ENCODE measurements at places on chromosomes 5 and 9.

GRCh38 chr9:87635656-87636501 is 90.0 kb upstream of the CTSL start:
- no peak for DNase-seq

DNA sequence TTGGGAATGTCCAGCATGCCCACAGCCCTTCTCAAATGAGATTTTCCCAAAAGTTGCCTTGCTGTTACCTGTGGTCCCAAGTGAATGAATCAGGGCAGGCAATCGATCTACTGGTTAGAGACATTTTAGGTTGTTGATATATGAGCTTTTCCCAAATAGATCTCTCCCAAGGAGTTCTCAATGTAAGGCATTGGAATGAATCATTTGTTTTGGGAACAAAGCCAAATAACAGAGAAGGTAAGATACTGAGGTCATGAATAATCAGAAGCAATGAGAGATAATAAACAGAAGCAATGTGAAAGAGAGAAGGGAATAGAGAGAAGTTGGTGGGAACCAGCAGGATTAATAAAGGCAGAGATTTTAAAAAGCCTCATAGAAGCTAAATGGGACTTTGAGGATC is 93.6 kb upstream of the FER start:
- DNase-seq, result no peak

DNA sequence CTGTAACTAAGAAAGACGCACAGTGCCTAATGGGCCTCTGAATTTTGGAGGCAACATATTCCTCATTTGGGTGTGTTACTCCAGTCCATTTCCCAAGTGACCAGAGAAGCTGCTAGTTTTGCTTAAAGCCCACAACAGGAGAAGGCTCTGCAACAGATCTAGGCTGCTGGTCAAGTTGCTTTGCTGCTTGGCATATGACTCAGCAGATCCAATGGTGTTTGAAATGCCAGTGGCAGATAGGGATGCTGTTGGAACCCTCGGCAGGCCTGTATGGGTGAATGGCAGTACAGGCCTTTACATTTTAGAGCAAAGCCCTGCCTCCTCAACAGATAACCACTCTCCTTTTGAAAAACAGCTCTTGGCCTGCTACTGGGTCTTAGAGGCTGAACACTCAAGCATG is 36.2 kb upstream of the ROR2 start:
- DNase-seq, result no peak

DNA sequence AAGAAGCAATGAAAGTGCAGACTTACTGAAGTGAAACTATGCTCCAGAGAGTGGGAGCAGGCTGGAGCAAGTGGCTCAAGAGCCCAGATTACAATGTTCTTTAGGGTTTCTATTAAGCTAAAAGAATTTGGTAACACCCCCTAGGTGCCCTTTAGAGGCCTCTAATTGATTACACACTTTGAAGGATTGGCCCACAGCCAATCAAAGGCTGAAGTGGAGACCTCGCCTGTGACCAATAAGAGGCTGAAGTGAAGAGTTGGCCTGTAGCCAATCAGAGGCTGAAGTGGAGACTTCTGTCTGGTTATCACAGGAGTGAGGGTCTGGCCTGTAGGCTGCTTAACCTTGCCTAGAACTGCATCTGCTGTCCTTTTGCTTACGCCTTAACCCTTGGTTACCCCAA is 46.7 kb upstream of the SPATA31C2 start:
- DNase-seq, result no peak

GRCh38 chr9:34070606-34071324 is 22.1 kb upstream of the UBAP2 start:
- DNase-seq, result peak; percentile 12

- no peak for DNase-seq
Observed at GRCh38 chr5:180111273-180112002, 39.9 kb upstream of the RNF130 start.

- DNase-seq, result no peak
Observed at GRCh38 chr9:98517761-98518160, 191.0 kb downstream of the GABBR2 start.

DNA sequence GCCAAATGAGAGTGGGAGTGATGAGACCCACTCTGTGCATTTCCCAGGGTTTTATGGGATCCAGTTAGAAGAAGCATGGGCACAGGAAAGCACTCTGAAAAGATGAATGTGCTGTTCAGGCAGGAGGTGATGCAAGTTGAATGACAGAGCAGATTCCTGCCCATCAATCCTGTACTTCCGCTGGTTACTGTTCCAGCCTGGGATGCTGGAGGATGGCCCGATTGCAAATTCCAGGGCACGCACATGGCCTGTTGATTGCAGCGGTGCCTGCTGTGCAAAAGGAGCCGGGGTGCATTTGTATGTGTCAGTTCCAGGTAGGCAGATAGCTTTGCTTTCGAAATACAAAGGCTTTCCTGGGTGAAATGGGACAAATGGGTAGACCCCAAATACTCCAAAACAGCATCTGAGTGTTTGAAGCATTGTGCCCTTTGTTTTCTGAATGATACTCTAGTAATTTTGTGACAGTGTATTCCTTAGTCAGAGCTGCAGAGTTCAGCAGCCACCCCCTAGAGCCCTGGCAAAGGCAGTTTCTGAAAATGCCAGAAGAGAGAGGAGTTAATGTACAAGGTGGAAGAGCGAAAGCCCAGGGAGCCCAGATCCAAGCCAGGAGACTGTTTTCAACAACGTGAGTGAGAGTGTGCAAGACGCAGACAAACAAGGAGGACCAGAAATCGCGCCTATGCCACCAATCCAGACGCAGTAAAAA is 454.2 kb upstream of the CLINT1 start:
- DNase-seq, result no peak

GRCh38 chr9:95947118-95947517 is 71.6 kb downstream of the ERCC6L2 start:
- no peak for DNase-seq

DNA sequence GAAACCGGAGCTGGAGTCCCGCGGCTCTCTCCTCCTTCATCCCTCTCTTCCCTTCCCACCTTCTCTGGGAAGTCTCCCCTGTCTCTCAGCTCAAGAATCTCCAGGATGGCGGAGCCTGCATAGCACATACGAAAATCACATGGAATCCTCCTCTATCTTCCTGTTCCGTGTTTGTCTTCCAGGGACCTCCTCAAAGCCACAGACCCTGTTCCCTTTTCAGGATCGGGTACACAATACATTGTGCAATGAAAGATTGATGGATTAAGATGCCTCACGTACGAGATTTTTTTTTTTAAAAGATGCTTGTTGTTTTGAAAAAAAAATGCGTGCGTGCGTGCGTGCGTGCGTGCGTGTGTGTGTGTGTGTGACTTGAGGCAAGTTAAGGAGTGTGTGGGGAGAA is 46.6 kb upstream of the OLFM1 start:
- DNase-seq, result no peak

DNA sequence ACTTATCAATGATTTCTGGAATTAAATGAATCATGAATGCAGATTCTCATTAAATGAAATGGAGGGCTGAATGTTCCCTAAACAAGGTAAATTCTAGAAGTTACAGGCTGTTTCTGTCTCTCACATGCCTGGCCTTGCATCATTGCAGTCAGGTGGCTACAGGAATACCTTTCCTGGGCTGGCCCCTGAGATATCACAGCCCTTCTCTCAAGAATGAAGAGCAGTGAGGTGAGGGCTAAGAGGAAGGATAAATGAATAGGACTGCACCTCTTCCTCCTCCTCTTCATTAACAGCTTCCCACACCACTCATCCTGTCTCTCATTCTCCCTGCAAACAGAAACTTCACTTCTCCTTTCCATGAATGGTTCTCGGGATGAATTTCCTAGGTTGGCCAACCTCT is 22.5 kb downstream of the ARHGEF28 start:
- DNase-seq, result no peak

DNA sequence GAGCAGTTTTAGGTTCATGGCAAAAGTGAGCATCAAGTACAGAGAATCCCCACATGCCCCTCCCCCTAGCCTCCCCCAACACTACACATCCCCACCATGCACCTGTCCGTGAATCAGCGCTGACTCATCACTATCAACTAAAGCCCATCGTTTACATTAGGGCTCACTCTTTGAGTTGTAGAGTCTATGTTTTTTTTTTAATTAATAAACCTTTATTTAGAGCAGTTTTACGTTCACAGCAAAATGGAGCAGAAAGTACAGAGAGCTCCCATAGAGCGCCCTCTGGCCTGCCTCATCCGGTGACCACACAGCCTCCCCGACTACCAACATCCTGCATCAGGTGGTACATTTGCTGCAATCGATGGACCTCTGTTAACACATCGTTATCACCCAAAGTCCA is 47.9 kb upstream of the UNC5A start:
- no peak for DNase-seq

GRCh38 chr5:67723873-67724272 is 491.7 kb upstream of the PIK3R1 start:
- no peak for DNase-seq

GRCh38 chr5:135032999-135033861 is 798 bp downstream of the PITX1 start:
- DNase-seq, result no peak
